ENCODE measurements at places on chromosomes 4 and X.

- no peaks in the 10 kb centered on the region for H3K27me3 ChIP-seq
- H3K4me3 ChIP-seq: no peak overlapping the region
- H3K36me3 ChIP-seq: no peaks in the 10 kb centered on the region
These were observed 168.4 kb upstream of the EDNRA start for GRCh38 chr4:147312376-147313046.

GRCh38 chr4:114019969-114020358 is 40.5 kb upstream of the ARSJ start:
- DNase-seq: no peak
- H3K4me3 ChIP-seq: no peak overlapping the region
- no peaks in the 10 kb centered on the region for H3K36me3 ChIP-seq
- H3K4me1 ChIP-seq: no peaks in the 10 kb centered on the region
- H3K27me3 ChIP-seq: no peaks in the 10 kb centered on the region

DNA sequence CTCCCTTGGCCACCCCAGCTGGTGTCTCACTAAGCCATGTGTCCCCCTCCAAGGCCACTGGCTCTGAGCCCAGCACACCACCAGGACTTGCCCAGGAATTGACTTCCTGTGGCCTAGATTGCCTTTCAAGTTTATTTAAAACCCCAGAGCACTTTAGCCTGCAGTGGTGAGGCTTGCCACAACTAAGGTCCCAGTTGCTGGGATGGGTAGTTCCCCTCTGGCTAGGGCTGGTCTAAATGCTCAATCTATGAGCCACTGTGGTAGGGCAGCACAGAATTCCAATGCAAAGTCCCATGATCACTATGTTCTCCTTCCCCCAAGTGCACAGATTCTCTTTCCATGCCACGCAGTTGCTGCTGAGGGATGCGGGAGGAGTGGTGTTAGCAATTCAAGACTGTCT is 61.1 kb upstream of the HCCS start:
- H3K36me3 ChIP-seq: no peaks in the 10 kb centered on the region
- no peak overlapping the region for H3K27ac ChIP-seq
- no peaks in the 10 kb centered on the region for H3K27me3 ChIP-seq
- H3K4me1 ChIP-seq: no peaks in the 10 kb centered on the region

DNA sequence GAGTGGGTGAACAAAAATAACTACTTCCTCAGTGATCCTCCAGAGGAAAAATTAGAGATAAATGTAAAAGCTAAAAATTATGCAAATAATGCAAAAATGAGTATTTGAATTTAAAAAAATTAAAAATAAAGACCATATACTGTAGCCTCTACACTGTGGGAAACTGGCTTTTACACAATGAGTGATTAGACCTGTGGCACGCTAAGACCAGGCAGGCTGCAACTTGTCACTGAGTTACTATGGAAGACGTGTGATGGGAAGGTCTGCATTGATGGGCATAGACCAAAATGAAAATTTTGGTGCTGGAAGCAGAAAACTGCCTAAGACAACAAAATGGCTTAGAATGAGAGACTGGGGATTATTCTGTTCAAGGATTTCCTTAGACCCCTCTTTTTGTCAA is 30.2 kb downstream of the BTC start:
- no peaks in the 10 kb centered on the region for H3K36me3 ChIP-seq
- no peaks in the 10 kb centered on the region for H3K27me3 ChIP-seq
- H3K27ac ChIP-seq: no peak overlapping the region

DNA sequence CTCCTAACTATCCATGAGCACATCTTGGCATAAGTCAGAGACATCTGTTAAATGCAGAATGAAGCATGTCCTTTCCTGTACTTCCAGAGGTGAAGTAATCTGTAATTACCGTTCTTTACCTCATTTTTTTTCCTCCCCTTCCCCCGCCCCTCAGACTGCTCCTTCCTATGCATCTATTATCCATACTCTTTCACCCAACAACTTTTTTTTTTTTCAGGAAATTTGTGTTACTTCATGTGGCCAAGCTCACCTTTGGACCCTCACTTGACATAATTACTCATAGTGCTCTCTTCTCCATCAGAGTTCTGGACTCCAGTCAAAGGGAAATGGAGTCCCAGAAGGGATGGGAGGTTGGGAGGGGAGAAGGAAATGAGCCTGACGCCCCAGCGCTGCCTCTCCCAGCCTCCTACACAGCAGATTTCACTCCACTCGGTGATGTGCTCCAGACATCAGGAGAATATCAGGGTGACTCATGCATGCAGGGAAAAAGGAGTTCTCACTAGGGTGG is 568.8 kb downstream of the STIM2 start:
- H3K4me1 ChIP-seq: no peaks in the 10 kb centered on the region
- no peak overlapping the region for H3K4me3 ChIP-seq
- H3K27me3 ChIP-seq: no peaks in the 10 kb centered on the region
- no peak for DNase-seq

- no peak for DNase-seq
- peaks cover 18% of the 10 kb centered on the region for H3K4me1 ChIP-seq
- H3K27ac ChIP-seq: no peak overlapping the region
- H3K4me3 ChIP-seq: no peak overlapping the region
- H3K36me3 ChIP-seq: no peaks in the 10 kb centered on the region
- no peaks in the 10 kb centered on the region for H3K27me3 ChIP-seq
These were observed 84.1 kb downstream of the MSN start for GRCh38 chrX:65751519-65751918.

Data from effector memory CD4-positive, alpha-beta T cell (primary cell).